Naive thymus-derived CD8-positive, alpha-beta T cell (primary cell): ENCODE measurements at places on chromosomes 16 and 17.

GRCh38 chr16:89696670-89697128, 4.8 kb downstream of the SPATA2L start:
- no peak for DNase-seq

GRCh38 chr17:67180275-67180674, 64.7 kb downstream of the HELZ start:
- no peak for DNase-seq

DNA sequence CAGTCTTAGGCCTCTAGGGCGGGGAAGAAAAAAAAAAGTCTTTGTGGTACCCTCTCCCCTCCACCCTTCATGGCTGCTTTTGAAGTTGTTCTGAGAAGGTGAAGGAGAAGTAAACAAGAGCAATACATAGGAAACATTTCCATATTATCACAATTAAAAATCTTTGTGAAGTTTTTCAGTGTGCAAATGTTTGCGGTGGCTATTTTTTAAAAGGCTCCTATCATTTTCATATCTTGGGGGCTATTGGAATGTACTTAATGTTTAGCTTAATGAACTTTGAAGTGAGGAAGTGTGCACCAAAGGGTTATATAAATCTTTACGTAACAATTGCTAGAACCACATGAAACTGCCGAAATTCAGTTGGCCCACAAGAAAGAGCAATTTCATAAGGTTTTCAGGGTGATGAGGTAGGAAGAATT, 7.6 kb downstream of the NOL11 start:
- peak; percentile 39 for DNase-seq

- DNase-seq: no peak
Measured at GRCh38 chr17:13104576-13104975, 86.7 kb upstream of the ELAC2 start.

GRCh38 chr17:14089179-14089578, 19.9 kb downstream of the COX10 start:
- DNase-seq: no peak

GRCh38 chr16:85316321-85316919, 204.1 kb upstream of the CIBAR2 start:
- DNase-seq: peak; percentile 39

GRCh38 chr17:56177361-56177760, 24.1 kb downstream of the ANKFN1 start:
- DNase-seq: no peak

DNA sequence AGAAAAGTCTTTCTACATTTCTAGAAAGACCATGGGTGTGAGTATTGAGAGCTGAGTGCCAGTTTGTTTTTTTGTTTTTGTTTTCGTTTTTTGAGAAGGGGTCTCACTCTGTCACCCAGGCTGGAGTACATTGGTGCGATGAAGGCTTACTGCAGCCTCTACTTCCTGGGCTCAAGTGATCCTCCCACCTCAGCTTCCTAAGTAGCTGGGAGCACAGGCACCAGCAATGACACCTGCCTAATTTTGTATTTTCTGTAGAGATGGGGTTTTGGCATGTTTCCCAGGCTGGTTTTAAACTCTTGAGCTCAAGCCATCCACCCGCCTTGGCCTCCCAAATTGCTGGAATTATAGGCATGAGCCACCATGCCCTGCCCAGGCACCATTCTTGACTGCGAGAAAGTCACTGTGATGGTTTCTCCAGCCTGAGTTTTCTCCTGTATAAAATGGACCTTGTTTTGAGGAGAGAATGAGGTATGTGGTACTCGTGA, 673.8 kb downstream of the MAF start:
- no peak for DNase-seq

DNA sequence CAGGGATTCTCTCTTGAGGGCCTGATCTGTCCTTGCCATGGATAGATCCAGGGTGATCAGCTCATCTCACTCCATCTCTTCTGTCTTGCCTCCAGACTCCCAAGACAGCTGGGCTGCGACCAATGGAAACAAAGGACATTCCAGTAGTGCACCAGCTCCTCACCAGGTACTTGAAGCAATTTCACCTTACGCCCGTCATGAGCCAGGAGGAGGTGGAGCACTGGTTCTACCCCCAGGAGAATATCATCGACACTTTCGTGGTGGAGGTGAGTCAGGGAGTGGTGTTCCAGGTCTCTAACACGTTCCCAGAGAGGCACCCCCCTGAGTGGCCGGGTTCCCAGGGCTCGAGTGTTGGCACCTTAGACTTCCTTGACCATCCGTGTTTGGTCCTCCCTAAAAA, 29.5 kb downstream of the PLCD3 start:
- no peak for DNase-seq

- no peak for DNase-seq
Measured at GRCh38 chr17:38636054-38636453, 30.3 kb upstream of the SRCIN1 start.

DNA sequence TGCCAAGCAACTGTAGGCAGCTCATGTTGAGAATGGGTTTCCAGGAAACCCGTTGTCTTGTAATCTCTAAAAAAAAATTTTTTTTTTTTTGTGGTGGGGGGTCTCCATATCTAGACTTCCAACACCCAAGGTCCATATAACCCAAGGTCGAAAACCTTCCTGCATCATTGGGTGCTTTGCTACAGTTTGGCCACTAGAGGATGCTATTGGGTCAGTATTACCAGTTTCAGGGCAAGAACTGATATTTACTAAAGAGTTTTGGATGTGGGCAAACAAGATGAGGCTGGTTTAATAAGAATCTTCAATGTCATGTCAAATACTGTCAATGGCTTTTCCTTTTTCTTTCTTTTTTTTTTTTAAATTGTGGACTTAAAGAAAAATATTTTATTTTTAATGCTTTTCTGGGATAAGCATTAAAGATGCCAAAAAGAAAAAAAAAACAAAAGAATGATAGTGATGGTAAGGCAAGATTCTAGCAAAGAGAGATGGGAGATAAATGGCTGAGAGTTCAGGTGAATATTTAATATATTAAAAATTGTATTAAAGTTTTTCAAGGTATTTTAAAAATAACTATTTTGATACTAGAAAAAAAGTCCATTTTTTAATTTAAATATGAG, 62.2 kb downstream of the DHRS7C start:
- DNase-seq: peak; percentile 26

GRCh38 chr17:1159431-1160180, 20.2 kb downstream of the ABR start:
- DNase-seq: no peak

- DNase-seq: no peak
Measured at GRCh38 chr17:60156746-60157145, 7.0 kb downstream of the CA4 start.

- DNase-seq: no peak
Measured at GRCh38 chr16:81569361-81570034, 124.9 kb downstream of the CMIP start.

DNA sequence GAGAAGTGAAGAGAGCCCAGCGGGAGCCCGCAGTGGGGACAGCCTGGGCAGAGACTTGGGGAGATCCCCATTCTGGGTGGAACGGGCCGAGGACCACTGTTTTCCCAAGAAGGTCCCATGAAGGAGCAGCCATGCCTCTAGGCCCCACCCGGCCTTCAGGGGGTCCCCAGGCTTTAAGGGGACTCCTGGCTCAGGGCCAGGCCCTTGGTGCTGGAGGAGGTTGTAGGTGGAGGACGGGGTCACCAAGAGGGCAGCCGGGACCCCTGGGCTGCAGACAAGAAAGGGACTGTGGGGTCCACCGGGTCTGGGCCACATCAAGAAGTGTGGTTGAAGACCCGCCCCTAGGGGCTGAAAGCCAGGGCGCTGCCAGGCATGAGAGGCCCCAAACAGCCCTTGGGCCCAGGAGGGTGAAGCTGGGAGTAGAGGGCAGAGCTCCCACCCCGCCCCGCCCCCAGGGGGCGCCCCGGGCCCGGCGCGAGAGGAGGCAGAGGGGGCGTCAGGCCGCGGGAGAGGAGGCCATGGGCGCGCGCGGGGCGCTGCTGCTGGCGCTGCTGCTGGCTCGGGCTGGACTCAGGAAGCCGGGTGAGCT, at the start of gene PRSS21:
Gene PRSS21, plus strand, starts transcription at position 487 of the 589 bp plus-strand sequence. Its CDS starts 32 bp downstream, at position 519.
- no peak for DNase-seq

DNA sequence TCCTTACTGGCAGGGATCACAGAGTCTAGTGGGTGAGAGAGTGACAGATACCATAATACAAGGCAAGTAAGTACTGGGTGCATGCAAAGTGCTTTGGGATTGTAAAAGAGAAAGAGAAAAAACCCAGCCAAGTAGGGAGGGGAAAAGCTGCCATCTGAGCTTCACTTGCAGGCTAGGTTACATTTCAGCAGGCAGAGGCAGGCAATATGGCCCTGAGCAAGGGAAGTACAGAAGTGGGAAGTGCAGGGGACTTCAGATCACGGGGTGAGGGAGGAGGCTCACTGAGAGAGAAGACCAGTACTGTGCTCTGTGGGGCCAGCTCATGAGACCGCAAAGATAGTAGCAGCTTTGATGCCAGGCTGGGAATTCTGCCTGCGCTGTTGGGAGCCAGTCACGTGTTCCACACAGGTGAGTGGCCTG, 230.6 kb downstream of the MSI2 start:
- no peak for DNase-seq

DNA sequence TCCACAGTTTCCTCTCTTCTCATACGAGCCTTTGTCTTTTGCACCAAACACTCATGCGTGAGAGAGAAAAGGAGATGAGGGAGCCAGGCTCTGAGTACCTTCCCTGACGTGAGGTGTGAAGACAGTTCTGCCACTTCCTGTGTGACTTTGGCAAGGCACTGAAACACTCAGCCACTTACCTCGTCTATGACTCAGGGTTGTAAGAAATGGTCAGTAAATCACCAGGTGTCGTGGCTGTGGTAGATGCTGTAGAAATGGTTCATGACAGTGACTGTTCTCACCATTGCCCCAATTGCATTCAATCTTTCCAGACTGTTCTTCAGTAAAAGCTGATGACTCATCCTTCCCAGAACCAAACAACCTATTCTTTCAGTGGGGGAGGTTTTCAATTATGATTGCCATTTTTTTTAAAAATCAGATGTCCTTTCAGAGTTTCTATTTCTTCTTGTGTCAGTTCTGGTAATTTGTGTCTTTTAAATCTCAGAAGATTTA, 49.2 kb upstream of the CBFA2T3 start:
- no peak for DNase-seq

GRCh38 chr17:70956726-70957125, 787.4 kb downstream of the KCNJ2 start:
- no peak for DNase-seq

GRCh38 chr16:57306676-57307341, 22.3 kb upstream of the PLLP start:
- DNase-seq: no peak

DNA sequence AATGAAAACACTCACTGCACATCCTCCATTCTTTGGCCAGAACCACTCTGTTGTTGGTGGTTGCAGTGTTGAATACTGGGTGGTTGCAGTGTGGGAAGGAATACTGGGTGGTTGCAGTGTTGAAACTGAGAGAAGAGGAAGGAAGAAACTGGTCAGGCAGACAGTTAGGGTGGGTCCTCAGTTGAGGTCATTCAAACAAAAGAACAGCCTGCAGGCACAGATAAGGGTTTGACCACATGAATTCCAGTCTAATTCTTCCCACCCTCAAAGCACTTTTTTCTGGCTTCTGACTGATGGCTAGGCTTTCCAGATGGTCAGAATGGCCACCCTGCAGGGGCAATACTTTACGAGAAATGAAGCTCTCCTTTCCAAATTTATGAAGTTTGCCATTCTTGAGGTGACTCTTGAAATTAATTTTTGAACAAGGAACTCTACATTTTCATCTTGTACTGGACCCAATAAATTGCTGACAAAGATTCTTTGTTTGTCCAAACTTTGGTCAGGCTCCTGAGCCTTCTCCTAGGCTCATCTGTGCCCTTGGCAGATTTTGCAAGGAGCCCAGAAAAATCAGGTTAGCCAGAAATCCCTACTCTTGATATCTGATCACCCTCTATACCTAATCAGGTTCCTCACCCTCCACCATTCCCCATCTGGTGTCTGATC, 596.6 kb upstream of the CDH5 start:
- no peak for DNase-seq

DNA sequence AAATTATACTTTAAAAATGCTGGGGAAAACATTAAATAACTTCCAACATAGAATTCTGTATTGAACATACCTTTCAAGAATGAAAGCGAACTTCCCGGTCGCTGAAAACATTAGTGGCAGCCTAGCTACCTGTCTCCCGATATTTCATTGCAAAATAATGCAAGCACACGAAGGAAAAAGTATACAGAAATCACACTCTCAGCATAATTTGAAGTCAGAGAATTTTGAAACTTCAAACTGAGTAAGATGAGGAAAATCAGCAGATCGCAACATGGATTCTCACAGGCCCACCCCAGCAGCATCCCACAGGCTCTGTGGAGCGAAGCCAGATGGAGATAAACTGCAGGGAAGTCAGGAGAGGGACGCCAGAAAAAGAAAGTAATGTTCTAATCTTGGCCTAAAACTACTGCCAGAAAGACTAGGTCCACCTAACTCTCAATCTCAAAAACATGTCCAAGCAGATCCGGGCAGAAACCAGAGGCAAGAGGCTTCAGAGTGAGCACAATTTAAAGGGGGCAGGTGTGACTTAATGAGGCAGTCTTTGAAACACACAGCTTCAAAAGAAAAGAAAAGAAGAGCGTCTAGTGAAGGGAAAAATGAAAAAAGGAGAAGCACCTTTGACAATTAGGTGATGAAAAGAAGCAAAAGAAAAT, 4.8 kb upstream of the GOSR1 start:
- no peak for DNase-seq

GRCh38 chr17:82973456-82974135, 105.8 kb upstream of the METRNL start:
- no peak for DNase-seq

- peak; percentile 38 for DNase-seq
Measured at GRCh38 chr17:48011405-48012150, 26.0 kb downstream of the COPZ2 start.

GRCh38 chr17:10664571-10664970, 7.5 kb upstream of the MYH3 start:
- no peak for DNase-seq
